ENCODE measurements at places on chromosomes 1 and 21.

DNA sequence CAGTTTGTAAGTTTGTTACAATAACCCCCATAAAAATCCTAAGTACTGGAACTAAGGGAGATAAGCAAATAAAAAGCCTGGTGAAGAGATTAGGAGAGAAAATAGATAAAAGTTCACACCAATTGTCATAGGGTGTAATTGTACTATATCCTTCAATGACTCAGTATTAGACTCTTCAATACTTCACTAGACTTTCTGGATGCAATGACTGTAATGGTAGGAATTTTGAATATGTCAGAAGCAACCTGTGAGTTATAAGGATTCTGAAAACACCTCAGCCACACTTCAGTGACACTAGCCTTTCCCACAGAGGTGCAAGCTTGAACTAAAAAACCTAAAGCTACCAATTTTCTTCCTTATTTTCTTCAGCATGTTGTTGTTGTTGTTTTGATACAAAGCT, 147.9 kb downstream of the PTGER3 start:
- DNase-seq: no peak

GRCh38 chr1:193199940-193200339, 13.5 kb upstream of the B3GALT2 start:
- DNase-seq: no peak

DNA sequence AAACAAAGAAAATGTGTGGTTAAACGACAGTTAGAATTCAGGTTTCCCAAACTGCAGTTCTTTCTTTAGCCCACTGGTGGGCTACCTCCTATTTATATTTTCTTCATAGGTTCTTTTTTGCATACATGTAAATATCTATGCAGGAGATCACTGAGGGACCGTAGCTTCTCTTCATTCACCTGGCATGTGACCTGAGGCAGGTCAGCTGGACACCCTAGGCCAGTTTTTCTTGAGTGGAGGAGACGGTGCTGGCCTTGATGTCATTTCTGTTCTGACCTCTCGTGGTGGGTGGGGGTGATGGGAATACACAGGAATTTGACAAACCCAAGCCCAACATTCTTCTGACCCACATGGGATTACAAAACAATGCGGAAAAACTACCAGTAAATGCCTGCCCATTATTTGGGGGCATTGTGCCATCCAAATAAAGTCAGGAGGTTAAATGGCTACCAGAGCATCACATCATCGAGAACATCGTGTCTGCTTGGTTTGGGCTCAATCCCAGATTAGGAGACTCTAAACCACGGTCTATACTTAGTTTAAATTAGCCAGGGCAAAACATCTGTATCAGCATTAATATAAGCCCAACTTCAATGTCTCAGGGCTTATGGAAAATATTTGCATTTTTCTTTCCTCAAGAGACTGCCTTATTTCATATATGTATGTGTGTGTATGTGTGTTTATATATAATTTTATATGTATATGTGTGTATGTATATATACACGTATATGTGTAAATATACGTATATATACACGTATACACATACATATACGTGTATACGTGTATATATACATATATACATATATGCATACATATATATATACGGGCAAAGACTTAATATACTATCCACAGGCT, 7.4 kb upstream of the IRF2BP2 start:
- no peak for DNase-seq

- no peak for DNase-seq
These were observed 63.3 kb downstream of the ERG start for GRCh38 chr21:38434913-38435533.

DNA sequence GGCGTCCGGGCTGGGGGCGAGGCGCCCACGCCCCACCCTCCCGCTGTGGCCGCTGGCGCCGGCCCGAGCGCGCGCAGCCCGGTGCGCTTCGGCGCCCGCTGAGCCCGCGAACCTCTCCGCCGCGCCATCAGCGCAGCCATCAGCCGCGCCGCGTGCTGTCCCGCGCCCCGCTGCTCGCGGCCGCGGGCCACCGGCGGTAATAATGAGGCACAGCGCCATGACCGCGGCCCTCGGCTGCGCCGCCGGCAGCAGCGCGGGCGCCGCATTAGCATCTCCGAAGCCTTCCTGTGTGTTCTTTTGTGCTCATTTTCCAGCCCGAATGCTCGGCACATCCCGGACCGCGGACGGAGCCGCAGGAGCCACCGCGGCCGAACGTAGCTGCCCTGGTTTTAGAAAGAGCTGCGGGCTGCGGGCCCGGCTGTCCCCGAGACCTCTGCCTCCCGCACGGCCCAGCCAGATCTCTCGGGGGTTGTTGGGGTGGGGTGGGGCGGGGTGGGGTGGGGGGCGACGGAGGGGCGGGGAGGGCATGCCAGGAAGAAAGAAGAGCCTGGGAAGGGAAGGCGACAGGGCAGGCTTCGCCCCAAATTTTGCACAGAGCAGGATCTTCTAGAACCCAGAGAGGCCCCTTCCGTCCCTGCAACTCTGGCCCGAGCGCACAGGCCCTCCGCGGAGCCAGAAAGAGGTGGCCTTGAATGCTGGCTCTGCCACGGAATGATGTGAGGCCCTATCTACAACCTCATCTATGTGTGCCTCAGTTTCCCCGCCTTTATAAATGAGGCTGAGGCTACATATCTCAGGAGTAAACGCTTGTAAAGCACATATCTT, 55.3 kb downstream of the RRAGC start:
- DNase-seq: peak; percentile 42

DNA sequence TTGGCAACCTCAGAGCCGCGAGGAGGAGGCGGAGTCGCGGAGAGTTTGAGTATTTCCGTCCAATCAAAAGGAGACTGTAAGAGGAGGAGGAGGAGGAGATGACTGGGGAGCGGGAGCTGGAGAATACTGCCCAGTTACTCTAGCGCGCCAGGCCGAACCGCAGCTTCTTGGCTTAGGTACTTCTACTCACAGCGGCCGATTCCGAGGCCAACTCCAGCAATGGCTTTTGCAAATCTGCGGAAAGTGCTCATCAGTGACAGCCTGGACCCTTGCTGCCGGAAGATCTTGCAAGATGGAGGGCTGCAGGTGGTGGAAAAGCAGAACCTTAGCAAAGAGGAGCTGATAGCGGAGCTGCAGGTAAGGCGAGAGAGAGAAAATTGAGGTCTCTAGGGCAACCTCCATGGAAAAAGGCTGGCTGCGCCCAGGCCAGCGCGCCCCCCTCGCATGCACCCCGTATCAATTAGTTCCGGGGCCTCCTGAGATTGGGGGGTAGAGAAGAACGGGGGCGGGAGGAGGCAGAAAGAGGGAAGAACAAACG, at the start of gene PHGDH:
TSS of gene PHGDH (plus strand) at position 131 of the 538 bp plus-strand sequence. CDS start at position 220, 89 bp downstream.
- peak; percentile 68 for DNase-seq

DNA sequence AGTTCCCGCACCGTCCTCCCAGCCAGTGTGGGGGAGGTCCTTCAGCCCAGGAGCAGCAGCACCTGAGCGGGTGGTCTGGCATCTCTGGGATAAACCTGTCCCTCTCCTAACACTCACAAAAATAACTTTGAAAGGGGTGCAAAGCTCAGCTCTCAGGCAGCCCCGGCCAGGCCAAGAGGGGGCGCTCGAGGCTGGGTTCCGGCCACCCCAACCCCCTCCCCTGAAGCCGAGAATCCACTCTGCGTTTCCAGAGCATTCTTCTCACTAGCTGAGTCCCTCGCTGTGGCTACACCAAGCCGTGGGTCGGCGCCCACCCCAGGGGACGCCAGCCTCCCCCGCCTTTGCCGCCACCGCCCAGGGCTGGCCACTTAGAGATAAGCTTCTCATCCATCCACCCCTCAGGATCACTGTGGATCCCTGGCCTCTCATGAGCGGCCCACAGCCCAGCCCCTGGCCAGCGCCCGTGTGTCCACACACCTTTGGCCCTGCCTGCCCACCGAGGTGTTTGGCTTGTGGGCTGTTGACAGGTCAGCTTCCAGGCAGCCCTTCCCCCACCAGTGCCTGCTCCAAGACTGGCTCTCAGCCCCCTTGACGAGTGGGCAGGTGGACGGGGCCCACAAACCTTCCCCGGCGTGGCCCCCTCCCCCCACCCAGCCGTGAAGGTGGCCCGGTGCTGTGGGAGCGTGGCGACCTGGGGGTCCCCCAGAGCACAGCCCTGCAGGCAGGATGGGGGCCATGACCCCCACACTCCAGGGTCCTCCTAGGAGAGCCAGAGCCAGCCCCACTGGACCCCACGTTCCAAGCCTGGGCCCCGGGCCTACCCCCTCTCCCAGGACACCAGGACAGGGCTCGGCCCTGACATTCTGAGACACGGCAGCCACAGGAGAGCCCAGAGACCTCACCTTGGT, 1.9 kb downstream of the FTCD start:
- peak; percentile 66 for DNase-seq

DNA sequence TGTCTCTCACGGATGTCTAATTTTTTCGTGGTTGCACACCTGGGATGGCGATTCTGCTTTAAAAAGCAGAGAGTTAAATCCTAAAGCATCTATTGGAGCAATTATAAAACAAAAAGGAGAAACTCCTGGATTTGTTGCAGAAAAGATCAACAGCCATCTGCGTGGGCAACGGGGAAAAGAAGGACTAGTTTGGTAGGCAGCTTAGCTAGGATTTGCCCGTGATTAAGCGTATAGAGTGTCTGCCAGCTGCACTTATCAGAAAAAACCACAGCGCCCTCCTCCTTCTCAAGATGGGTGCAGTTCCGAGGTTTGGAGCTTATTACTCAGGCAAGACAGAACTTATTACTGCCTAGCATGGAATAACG, 526 bp upstream of the SLC25A24 start:
- DNase-seq: peak; percentile 78

DNA sequence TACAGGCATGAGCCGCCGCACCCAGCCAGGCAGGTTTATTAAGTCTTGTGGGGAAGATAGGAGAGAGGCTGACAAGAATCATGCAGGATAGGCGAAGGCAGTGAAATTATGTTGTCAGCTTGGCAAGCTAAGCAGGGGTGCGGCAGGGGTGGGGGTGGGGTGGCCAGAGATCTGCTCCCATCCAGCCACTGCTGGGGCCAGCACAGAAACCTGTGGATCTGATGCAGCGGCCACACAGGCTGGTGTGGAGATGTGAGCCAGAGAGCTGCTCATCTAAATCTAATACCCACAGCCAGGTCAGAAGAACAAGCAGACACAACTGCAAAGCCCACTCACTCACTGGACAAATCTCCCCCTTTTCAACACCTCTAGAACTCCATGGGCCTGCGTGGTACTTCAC, 68.7 kb downstream of the KCTD3 start:
- DNase-seq: no peak
